Stimulated activated CD4-positive, alpha-beta T cell treated with anti-CD3 and anti-CD28 coated beads, Interleukin-2, amount 100 ng/mL, for 48 hours (primary cell): ENCODE measurements at places on chromosomes 3 and 15.
A peak's percentile ranks its signal among the peaks of the same experiment; 100 is the strongest.

DNA sequence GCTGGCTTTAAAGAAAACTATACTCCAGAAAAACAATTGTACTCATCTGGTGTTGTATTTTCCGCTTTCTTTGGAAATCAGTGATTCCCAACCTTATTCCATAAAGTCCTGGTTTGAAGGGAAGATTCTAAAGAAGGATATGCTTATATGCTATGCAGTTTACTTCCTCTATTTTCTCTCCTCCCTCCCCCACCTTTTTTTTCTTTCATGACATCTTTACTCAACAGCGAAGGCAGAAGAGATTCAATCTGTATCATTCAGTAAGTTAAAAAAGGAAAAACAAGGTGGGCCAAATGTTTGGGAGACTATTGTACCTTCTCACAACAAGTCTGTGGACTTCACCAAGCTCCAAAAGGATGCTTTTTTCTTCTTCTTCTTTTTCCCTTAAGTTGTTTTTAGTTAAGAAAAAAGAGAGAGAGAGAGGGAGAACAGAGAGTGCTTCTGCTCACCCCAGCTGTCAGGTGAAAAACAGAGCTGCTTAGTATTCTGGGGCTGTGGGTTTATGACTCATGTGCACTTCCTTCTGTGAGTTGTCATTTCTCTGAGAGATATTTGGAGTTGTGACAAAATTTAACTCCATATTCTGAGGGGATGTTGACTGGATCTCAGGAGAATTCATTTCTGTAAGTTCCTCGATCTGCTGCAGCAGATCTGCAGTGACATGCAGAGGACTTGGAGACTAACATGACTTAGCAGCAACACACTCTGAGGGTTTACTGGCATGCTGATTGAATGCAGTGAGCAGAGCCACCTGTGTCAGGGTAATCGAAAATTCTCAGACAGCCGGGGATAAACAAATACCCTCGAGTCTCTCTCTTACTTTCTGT lies 70.7 kb downstream of the SSR3 start:
- DNase-seq = peak; percentile 11

GRCh38 chr3:60674870-60675269 lies 576.4 kb downstream of the FHIT start:
- DNase-seq = no peak

DNA sequence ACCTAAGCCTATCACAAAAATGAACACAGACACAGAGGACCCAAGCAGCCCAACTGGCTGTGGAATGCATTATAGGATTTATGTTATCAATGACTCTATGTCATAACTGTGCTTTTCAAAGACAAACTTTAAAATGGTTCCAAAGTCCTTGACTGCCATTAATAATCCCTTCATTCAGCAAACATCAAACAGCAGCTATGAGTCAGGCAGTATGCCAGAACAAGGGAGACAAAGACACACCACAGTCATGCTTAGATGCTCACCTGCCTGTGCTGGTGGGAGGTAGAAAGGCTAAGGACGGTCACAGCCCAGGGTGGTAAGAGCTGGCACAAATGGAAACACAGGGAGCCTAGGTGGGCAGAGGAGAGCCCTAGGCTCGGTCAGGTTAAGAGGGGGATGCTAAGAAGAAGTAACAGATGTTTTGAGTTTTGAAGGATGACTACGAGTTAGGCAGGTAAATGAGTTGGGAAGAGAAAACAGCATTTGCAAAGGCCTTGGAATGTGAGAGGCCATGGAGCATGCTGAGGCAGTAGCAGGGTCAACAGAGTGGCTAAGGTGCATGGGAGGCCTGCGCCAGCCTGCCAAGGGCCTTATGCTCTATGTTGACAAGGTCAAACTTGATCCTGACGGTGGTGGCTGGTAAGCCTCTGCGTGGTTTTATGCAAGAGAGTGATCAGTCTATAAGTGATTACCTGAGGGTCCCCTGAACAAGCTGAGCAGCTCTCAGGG lies 23.0 kb downstream of the NMNAT3 start:
- no peak for DNase-seq

- DNase-seq = no peak
These were observed 4.0 kb downstream of the GLYCTK start for GRCh38 chr3:52291508-52292181.

DNA sequence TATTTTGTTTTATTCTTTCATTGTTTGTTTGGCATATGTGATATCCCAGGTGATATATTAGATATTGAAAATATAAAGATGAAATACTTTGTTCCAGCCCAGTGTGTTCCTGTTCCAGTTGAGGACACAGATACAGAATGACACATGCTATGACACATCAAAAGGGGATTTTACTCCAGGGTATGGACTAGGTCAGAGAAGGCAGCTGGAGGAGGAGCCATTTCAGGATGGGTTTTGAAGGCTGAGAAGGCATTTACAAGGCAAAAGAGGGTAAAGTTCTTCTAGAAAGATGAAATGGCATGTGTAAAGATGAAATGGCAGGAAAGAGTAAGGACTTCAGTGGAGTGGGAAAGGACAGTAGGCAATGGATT lies 163.8 kb downstream of the ZIC1 start:
- DNase-seq = no peak

DNA sequence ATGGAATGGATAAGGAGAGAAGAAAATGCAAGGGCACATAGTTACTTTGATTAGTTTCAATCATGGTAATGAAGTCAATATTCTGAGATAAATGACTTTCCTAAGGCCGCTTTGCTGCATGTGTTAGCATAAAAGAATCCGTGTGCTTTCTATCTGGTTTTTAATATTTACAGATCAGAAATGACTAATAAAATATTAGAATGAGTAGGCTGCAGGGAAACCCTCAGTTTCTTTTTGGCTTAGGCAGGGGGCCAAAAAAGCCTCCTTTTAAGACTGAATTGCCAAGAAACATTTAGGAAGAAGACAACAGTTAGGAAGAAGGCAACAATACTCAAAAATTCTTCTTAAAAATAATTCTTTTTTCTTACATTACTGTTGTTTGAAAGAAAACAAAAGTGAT lies 11.6 kb downstream of the NEK11 start:
- no peak for DNase-seq

DNA sequence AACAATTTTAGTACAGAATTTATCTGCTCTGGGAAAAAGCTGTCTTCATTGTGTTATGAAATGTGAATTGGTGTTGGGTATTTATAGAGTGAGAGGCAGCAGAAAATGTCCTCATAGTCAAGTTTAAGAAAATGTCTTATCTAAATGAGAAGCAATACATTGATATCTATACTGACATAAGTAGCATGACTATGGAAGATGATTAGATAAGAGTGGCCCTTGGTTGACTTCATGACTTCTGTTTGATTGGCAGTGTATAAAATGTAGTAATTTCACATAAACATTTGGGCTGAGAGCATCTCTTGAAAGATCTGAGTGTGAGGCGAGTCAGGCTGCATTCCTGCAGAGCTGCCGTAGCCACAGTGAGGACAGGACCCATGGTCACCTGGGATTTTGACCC lies 19.4 kb downstream of the MCTP2 start:
- no peak for DNase-seq

GRCh38 chr3:36906504-36907149 lies 38.2 kb downstream of the TRANK1 start:
- no peak for DNase-seq

GRCh38 chr3:171358881-171359198 lies 101.4 kb downstream of the TNIK start:
- no peak for DNase-seq

GRCh38 chr3:72558001-72558400 lies 290.2 kb downstream of the SHQ1 start:
- DNase-seq = no peak

GRCh38 chr3:186708983-186709679 lies 8.0 kb upstream of the KNG1 start:
- DNase-seq = no peak

GRCh38 chr15:29283381-29283780 lies 13.8 kb upstream of the NSMCE3 start:
- no peak for DNase-seq

GRCh38 chr15:64842986-64843561 lies 1.4 kb downstream of the PLEKHO2 start:
- DNase-seq = no peak

- no peak for DNase-seq
These were observed 63.2 kb downstream of the DGKG start for GRCh38 chr3:186298876-186299275.

DNA sequence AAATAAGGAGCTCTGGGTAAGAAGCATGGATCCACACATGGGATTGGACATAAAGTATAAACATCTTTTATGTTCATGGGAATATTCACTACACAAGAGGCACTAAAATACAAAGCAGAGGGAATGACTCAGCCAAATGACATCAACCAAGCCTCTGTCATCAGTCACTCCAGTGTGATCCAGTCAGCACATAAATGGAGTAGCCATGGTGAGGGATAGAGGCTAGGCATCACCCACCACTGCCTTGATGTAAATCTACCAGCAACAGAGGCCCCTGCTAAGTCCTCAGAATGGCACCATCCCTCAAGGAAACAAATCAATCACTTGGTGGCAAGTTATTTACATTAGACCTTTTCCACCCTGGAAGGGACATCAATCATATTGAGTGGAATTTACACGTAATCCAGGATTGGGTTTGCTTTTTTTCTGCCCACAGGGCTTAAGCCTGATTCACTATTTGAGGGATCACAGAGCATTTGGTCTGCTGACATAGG lies 27.2 kb downstream of the VEPH1 start:
- DNase-seq = no peak

DNA sequence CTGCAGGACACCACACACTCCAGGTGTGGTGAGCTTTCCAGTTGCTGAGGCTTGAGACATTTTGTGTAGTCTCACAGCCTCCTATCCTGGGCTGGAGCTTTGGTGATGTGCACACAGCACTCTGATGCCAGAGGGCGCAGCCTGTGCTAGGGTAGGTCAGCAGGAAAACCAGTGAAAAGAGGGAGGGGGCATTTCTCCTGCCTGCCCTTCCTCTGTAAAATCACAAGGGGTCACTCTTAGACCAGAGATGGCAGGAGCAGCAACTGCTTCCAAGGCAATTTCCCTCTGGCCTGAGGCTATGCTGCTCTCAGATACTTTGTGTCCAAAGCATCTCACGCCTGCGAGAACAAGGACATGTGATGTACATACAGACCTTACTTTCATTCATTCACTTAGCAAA lies 16.5 kb upstream of the MUSTN1 start:
- peak; percentile 15 for DNase-seq

DNA sequence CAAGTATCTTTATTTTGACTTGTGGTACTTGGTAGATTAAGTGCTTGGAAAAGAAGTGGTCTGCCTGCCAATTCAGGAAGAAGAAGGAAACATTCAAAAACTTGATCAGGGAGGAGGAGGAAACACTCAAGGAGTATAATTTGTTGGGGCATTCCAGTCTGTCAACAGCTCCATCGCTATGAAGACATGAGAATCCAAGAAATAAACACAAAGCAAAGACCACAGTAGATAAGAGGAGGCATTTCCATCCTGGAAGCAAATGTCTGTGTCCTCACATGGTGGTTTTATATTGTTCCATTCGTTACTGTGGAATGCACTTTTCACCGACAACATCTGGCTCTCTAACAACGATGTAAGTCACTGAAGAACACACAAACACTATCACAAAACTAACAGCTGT lies 176.1 kb upstream of the FRMD4B start:
- no peak for DNase-seq

DNA sequence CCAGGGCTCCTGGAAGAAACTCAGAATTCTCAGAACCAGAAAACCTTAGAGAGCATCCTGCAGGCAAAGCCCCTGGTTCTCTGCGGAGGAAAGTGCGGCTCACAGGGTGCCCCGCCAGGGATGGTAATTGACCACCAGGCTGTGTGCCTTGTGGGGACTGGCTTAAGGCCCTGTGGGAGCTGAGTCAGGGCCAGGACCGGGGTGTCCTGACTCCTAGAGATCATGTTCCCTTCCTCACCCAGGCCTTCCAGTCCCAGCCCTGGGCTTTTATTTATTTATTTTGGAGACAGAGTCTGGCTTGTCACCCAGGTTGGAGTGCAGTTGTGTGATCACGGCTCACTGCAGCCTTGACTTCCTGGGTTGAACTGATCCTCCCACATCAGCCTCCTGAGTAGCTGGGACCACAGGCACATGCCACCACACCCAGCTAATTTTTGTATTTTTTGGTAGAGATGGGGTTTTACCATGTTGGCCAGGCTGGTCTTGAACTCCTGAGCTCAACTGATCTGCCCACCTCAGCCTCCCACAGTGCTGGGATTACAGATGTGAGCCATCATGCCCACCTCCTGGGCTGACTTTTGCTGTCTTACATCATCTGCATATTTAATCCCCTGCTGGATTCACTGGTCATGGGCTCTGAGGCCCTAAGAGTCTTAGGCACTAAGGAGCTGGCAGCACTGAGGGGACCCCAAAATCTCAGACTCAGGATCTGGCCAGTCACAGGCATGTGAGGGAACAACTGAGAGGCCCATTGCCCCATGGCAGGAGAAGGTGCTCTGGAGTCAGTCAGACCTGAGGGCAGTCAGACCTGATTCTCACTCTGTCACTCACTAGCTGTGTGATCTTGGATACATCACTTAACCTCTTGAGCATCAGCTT lies 20.4 kb upstream of the LAMP3 start:
- DNase-seq = no peak

- DNase-seq = no peak
These were observed 55.3 kb downstream of the TPRA1 start for GRCh38 chr3:127535106-127535785.

DNA sequence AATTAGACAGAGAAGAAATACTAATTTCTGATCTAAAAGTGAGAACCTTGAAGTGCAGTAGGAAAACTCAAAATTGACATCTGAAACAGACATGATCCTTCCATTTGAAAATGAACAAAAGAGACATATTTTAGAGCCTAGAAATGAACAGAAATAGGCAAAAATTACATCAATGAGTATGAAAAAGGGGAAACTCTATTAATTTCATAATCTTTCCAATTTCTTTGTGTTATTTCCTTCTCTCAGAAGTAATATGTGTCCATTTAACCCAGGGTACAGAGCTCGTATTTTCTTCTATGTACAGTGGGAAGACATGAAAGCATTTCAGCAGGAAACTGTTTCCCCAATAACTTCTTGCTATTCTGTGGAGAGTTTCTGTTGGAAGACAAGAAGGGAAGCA lies 263.1 kb downstream of the CGGBP1 start:
- no peak for DNase-seq

DNA sequence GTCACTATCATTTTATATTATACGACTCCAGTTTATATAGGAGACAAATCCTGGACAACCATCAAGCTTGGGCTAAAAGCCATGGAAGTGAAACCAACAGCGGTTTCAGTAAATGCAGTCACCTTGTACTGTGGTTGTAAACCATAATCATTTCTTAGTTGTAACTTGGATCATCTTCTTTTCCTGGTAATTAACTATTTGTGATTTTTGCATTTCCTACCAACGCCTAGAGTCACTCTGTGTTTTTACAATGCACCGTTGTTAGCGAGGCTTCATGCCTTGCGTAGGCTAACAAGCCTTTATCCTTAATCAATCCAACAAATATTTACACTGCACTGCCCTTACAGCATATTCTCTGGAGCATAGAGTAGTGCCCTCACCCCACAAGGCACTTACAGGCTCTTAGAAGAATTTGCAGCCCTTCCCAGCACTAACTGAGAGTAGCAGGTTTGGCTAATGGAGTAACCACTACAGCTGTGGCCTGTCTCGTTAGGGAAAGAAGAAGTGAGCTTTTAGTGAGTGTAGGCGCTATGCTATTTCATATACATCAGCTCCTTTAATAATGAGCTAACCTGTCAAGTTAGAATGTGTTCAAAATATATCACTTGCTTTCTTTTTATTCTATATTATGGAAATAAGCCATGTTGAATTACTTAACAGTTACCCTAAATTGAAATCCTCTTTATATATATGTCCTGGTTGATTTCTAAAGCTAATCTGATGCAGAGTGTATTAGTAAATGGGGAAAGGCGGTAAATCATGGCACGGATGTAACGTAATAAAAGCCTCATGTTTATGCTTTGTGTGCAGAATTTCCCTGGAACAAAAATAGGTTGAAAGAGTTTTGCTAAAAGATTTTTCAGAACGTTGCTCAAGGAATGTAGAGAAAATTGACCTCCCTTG lies 62.8 kb downstream of the ABHD2 start:
- no peak for DNase-seq
